Brain (organoid and tissue), 16 donors: ENCODE measurements at places on chromosomes 2 and 18. TPM values are rescaled to one million over a fixed set of nuclear protein-coding genes. Genes with fewer than 3 reads are reported as not detected.

Gene SLC4A3
- 16.6 TPM for polyA plus RNA-seq

Gene LMAN1
- 18.4 TPM for polyA plus RNA-seq

Gene UCN
- polyA plus RNA-seq = 0.93 TPM

Gene ZNF397
- 18.9 TPM for polyA plus RNA-seq

Gene CIDEA
- polyA plus RNA-seq = 1.5 TPM
